NCI-H146 (cell line): ENCODE measurements at places on chromosomes 2 and 18.

- no peak for DNase-seq
Observed at GRCh38 chr2:27041752-27042151, 9.0 kb downstream of the TMEM214 start.

DNA sequence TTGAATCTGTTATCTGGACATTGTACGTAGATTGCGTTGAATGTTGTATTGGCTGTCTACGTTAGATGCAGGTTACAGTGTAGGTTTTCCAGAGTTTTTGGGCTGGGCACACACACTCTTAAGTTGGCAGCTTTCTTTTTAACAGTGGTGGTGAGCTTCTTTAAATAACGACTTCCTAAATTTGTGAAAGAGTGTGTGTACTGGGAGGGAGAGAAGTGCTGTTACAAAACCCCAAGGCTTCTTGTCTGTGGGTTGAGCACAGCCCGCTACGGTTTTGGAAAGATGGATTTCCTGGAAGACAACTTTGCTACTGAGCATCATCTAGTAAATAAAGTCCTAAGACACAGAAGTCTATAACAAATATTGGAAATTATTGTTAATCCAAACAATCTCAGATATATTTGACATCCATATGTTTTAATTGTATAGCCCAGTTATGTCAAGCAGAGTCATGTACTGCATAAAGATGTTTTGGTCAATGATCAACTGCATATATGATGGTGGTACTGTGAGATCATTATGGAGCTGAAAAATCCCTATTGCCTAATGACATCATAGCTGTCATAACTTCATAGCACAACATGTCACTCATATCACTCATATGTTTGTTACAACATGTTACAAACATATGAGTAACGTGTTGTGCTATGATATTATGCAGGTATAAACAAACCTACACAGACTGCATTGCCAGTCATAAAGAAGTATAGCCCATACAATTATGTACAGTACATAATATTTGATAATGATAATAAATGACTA, 7.9 kb upstream of the THUMPD2 start:
- DNase-seq = no peak

GRCh38 chr2:10022041-10022421, 21.3 kb upstream of the KLF11 start:
- DNase-seq = no peak

DNA sequence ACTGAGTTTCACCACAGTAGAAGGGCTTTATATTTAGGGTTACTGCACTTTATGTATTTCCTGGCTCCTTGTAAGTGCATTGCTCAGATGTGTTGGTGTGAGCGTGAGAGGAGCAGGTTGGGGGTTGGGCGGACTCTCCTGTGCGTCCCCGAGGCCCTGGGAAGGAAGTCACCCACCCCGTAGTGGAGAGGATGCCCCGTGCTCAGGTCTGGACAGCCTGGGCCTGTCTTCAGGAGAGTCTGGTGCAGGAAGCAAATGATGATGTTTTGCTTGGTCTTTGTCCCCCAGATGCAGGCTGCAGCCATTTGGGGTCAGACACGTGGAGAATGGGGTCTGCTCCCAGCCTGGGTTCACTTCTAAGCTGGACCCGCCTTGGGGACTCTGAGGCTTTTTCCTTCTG, 182.8 kb downstream of the LDLRAD4 start:
- no peak for DNase-seq

DNA sequence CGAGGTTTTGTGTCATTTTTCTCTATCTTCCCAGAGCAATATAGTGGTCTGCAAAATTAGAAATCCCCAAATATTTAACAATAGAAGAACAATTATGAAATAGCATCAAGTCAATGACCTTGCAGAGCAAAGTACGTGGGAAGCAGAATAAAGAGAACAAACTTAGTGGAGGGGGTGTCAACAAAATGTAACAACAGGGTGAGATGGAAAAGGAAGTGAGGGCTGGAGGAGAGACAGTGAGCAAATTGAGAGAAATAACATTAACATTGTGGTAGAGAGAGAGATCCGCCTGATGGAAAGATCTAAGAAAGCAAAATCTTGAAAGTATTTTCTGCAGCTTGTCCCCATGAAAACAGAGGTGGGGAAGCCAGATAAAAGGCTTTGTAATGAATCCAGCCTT, 23.4 kb downstream of the ARHGAP15 start:
- DNase-seq = no peak

DNA sequence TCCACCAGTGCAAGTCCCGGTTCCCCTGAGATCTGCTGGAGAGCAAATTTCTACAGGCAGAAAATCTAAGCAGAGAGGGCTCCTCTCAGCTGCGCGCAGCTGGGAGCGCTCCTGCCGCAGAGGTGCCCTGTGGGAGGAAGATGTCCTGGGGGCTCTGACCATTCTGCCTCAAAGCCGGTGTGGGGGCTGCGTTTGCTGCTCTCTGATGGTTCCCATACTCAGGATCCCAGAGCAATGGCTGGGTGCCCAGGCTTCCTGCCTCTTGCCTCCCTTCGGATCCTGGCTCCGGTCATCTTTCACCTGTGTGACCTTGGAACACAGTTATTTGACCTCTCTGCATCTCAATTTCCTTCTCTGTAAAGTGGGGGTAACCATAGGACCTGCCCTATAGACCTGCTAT, 434.2 kb downstream of the ZNF521 start:
- DNase-seq = no peak

DNA sequence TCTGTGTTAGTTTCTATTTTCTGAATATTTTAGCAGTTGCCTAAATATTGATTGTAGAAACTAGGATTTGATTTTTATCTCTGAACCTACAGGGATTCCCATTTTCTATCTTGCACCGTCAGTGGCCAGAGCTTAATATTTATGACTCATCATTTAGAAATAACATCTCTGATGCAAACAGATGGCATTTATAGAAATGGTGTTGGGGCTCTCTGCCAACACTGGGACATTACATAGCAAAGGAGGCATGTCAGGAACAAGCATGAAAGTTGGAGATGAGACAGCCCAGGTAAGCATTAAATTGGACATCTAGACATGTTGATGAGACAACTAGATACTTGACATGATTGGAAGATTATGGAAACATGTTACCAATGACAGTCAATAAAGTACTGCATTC, 165.3 kb upstream of the SYT4 start:
- DNase-seq = no peak

DNA sequence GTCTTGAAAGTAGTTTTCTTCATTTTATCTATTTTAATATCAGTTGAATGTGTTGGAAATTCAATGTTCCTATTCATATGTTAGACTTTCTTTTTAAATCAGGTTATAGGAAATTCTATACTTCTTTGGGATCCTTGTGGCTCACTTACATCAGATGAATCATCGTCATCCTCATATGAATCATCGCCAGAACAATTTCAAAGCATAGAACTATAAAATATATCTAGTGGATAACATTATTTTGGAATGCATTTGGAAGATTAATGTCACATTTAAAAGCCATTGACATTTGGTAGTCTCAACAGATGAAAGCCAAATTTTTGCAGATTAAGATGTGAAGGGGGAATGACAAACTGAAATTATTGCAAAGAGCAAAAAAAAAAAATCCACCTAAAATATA, 94.1 kb downstream of the FAM161A start:
- no peak for DNase-seq

DNA sequence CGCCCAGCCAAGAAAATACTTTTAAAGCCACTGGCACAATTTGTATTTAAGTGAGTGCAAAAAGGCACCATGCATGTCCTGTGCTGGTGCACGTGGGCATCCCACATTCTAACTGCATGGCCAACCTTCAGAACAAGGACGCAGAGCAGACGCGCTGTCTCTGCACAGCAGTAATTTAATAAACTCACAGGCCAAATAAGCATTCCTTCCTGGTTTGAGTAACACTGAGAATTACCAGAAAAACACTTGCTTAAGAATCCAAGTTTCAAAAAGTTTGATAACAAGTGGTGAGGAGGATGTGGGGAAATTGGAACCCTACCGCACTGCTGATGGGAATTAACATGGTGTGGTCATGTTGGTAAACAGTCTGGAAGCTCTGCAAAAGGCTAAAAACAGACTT, 38.7 kb downstream of the RPL31 start:
- no peak for DNase-seq

DNA sequence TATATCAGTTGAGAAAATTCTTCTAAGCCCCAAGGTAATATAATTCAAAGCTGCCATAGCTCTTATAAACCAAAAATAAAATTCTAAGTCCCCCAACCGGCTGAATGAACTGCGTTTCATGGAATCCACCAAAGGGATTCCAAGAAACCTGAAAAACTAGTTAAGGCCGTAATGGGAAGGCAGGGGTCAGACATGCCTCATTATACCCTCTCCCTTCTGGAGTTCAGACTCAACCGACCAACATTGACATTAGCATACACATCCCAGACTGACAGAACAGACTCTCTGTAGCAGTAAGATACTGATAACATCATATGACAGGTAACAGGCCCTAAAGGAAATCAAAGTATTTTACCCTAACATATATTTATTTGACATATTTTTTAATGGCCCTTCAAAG, 31.4 kb upstream of the PHLPP1 start:
- no peak for DNase-seq

DNA sequence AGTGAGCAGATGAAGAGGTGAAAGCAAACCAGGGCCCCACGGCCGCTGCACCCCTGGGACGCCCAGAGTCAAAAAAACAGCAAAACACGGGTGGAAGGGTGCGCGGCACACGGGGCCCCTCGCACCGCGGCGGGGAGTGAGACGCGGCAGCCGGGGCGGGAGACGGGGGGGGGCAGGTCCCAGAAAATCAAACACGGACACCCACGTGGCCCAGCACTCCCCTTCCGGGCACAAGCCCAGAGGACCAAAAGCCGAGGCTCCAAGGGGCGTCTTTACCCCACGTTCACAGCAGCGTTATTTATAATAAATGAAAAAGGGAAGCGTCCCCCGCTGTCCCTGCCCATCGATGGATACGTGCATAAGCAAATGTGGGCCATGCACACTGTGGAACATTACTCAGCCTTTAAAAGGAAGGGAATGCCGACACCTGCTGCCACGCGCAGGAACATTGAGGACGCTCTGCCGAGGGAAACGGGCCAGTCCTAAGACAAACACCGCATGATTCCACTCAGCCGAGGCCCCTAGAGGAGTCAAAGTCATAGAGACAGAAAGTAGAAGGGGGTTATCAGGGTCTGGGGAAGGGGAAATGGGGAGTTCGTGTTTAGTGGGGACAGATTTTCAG, 677 bp upstream of the COPS9 start:
- no peak for DNase-seq

- no peak for DNase-seq
Observed at GRCh38 chr18:12811191-12811950, 72.7 kb downstream of the PTPN2 start.

- no peak for DNase-seq
Observed at GRCh38 chr2:61660511-61661388, 122.6 kb upstream of the XPO1 start.

- DNase-seq = no peak
Observed at GRCh38 chr2:136377423-136378382, 259.8 kb upstream of the CXCR4 start.

GRCh38 chr2:29213888-29214291, 98.7 kb downstream of the CLIP4 start:
- DNase-seq = no peak

DNA sequence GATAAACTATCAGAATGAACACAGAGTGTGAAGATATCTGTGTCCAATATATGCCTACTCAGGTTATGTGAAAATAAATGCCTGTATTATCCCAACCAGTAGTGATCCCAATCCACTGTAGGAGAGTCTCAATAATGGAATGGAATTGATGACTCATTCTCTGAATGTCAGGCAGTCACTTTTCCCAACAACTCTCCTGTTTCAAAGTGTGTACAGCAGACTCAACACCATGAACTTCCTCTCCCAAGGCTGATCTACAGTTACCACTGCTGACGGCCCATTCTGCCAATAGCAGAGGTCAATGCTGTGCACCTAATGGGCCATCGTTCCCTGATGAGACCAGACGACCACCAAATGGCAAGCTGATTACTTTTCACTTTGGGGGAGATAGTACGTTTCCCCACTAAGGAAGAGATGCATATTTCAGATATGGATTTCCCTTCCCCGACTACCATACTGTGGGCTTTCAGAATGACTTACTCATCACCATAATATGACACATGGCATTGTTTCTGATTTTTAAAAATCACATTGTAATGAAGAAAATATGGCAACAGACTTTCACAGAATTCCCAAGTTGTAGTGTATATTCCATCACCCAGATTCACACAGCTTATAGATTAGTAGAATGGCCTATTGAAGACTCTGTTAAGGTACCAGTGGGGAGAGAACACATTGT, 601.7 kb upstream of the VRK2 start:
- DNase-seq = no peak

- DNase-seq = no peak
Observed at GRCh38 chr2:98329549-98329948, 16.7 kb upstream of the CNGA3 start.

GRCh38 chr2:111061191-111061590, 59.5 kb upstream of the BCL2L11 start:
- no peak for DNase-seq

DNA sequence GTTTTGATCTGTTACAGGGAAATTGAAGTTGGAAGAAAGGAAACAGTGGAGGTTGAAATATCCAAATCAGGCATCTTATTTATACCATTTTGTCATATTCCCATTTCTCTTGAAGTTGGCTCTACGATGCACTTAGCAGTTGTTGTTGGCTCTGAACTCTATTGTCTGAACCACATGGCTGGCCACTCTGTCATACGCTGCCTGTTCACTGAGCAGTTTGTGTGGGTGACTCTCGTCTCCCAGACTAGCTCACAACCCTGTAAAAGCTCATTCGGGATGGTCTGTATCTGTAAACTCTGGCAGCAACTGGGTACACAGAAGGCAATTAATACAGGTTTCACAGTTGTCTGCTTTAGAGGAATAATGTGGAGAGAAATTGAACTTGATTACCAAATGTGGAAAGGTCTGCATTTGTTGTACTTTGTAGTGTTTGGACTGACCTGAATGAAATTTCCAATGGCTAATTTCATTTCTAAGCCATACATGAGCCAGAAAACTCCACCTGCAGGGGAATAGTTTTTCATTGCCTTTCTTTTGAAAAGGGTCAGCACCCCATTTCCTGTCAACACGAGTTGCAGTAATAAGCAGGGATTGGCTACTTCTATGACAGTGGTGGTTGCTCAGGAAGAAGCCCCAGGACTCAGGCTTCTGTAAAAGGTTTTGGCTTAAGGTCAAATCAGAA, 378.2 kb downstream of the OSR1 start:
- no peak for DNase-seq

GRCh38 chr18:22684268-22684667, 248.9 kb upstream of the RBBP8 start:
- no peak for DNase-seq

GRCh38 chr2:79219383-79219988, 59.9 kb upstream of the REG3A start:
- DNase-seq = peak; percentile 41

GRCh38 chr2:241121008-241121407, 18.9 kb upstream of the MTERF4 start:
- no peak for DNase-seq

- DNase-seq = no peak
Observed at GRCh38 chr2:8619071-8619470, 62.8 kb upstream of the ID2 start.
